T-helper 2 cell treated with Interferon-gamma antibody and Interleukin-4, amounts not matched to agents 5 μg/mL and 100 μg/mL, for 36 hours (primary cell): ENCODE measurements at places on chromosomes 11 and 22.

DNA sequence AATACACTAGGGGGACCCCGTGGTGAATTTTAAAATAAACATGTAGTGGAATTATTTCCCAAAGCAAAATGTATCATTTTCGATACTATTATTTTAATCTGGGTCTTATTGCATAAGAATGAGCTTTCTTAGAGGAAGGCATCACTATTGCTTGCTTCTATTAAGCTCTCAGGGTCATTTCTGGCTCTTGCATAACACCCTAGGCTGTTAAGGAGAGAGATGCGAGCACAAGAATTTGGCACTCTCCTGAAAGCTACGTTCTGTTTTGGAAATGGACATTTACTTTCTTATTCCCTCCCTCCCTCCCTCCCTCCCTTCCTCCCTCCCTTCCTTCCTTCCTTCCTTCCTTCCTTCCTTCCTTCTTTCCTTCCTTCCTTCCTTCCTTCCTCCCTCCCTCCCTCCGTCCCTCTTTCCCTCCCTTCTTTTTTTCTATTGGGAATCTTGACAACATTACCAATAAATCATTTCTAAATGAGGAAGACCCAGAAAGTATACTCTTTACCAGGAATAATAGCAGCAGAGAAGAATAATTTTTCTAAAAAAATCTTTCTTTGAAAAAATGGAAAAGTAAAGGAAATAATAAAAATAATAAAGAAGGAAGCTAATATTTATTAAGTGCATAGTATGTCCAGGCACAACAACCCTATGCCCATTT is 83.6 kb upstream of the BDNF start:
- DNase-seq = no peak

- no peak for DNase-seq
These were observed 9.6 kb downstream of the ZNF195 start for GRCh38 chr11:3369366-3369765.

DNA sequence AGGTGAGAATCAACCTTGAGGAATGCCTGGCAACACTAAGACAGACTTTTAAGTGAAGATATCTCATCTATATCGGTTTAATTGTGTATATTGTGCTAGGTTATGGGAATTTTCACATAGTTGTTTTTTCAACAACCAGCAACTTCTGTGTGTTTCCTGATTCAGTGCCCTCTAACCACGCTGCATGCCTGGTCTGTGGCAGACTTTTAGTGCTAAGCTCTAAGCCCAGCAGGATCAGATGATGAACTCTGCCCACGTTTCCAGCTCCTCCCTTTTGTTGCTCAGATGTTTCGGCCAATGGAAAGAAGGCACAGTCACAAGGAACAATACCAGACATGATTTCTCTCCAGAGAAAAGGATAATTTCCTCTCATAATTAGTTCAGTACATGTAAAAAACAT is 1.4 kb upstream of the VWA5A start:
- no peak for DNase-seq

GRCh38 chr11:27871056-27871455 is 170.8 kb upstream of the BDNF start:
- no peak for DNase-seq

DNA sequence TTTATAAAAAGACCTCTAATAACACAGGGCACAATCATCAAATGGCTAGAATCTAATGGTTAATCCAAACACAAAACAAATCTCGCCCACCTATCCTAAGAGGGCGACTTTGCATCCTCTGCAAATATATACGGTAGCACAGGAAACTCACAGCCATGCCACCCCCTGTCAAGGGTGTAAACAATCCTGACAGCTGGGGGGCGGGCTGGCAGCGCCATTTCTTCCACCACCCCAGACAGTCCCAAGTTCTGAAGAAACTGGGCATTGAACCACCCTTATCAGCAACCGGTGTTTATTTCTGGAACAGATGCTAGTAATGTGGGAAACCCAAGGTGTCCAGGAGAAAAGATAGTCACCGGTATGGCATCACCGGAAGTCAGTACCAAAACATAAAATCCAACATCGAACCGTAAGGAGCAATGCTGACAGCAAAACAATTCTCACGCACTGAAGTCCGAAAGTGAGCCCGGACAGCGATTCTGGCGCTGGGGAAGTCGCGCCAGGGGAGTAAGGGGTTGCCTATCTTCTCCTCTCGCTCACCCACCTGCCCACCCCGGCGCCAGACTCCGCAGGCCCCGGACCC is 825 bp downstream of the FBXO3 start:
- no peak for DNase-seq
